MG63 (cell line): ENCODE measurements at places on chromosomes 1 and 21. TPM values are rescaled to one million over a fixed set of nuclear protein-coding genes. Genes with fewer than 3 reads are reported as not detected.

DNA sequence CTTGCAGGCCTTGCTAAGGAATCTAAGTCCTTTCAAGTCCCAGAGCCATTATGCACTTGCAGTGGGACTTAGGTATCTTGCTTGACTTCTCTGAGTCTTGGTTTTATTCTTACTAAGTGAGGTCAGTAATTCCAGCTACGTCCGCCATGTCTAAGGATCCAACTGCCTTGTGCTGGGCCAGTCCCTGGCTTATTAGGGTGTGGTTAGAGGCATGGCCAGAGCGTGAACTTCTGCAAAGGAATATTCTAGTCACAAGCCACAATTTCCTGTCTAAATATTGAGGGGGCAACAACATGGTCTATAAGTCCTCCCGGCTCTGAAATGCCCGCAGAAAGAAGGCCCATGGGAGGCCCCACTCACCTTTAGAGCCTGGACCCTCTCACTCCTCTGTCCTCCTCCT is 82.9 kb downstream of the TMEM53 start:
- DNase-seq = no peak

DNA sequence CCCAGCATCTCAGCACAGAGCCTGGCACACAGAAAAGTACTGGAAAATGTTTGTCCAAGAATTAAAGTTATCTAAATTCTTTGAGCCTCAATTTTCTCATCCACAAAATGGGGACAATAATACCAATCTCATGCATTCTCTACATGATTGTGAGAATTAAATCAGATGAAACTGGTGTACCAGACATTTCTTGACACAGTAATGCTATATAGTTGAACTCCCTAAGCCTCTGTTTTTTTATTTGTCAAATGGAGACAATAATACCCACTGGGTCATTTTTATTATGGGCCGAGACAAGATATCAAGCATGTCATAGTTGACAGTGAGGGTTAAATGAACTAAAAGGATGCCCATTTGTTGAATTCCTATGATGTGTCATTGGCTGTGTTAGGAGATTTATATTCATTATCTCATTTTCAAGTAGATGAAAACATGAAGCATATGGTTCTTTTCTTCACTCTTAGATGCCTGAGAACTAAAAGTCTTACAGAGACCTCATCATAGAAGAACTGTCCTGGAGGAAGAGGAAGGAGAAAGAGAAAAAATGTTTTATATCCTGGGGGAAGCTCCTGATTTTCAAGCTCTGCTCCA is 17.5 kb upstream of the OTUD3 start:
- no peak for DNase-seq

DNA sequence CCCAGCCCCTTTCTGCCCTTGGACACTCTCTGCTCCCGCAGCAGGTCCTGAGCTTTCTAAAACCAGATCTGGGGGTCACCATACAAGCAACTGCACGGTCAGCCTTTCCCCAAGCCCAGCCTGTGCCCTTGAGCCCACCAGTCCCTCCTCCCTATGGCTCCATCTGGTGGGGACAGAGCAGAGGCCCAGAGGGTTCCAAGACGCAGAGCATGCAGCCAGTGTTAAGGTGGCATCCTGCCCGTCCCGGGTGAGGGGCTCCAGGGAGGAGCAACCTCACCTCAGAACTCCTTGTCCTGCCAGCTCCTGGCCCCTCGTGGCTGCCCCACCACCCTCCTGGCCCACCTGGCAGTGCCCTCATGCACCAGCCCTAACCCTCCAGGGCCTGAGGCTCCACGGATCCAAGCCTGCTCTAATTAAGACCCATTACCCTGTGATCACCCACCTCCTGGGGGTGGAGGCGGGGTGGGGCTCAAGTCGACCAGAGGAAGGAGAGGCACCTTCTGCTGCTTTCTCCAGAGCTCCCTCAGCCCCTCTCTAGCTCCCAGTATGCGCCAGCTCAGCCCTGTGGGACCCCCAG is 8.5 kb downstream of the CHD5 start:
- DNase-seq = no peak

GRCh38 chr21:44390886-44391285 is 37.5 kb downstream of the TRPM2 start:
- no peak for DNase-seq

DNA sequence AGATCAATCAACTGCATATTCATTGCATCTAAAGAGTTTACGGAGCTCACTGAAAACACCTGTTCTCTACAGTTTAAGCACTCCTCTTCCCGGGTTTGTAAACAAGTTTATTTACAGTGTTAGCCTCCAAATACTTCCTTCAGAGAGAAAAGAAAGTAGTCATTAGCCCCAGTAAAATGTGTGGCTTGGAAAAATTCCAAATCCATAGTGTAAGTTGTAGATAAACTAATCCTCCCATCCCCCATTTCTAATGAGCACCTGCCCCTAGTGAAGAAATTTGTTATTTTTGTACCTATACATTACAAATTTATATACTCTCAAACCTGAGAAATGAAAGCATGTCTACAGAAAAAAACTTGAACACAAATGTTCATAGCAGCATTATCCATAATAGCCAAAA is 21.9 kb downstream of the PUM1 start:
- DNase-seq = no peak

DNA sequence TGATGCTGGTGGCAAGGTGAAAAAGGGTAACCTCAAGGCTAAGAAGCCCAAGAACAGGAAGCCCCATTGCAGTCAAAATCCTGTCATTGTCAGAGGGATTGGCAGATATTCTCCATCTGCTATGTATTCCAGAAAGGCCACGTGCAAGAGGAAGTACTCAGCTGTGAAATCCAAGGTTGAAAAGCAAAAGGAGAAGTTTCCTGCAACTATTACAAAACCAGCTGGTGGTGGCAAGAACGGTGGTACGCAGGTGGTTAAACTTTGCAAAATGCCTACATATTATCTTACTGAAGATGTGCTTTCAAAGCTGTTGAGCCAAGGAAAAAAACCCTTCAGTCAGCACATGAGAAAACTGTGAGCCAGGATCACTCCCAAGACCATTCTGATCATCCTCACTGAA is 13.7 kb upstream of the VPS45 start:
- no peak for DNase-seq

DNA sequence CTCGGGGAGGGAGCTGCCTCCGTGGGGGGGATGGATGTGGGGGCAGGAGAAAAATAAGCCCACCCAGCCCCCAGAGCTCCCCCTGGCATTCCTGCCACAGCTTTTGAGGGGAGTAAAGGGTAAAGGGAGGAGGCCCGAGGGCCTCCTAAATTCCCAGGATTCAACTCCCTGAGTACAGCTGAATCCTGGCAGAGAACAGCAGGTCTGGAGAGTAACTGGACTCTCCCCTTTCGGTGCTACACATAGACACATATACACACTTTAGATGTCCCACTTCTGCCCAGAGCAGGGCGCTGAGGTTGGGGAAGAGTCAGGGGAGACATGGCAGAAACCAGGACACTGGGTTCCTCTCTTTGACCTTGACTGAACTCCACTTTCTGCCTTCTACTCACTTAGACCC is 3.0 kb downstream of the KIRREL1 start:
- no peak for DNase-seq

GRCh38 chr1:90412563-90412962 is 304.5 kb downstream of the BARHL2 start:
- no peak for DNase-seq

DNA sequence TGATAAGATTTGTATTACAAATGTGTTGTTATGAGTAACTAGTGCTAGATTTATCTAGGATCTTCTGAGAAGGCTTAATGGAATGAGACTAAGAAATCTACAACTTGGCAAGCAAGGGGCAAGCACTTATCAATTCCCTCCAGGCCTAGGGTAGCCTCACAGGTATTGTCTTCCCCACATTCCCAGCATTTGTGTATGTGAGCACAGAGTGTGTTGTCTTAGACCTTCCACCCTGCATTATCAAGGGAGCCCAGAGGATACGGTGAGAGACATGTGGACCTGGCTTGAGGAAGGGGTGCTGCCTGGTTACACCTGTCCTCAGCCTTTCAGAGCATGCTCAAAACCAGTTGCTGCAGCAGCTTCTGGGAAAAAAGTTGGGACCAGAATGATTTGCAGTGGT is 327.2 kb downstream of the MRPL39 start:
- DNase-seq = no peak

GRCh38 chr1:40755067-40755466 is 28.5 kb upstream of the KCNQ4 start:
- DNase-seq = no peak

GRCh38 chr1:92343061-92343460 is 44.2 kb downstream of the RPAP2 start:
- DNase-seq = no peak

The CFAP107 gene
- not detected in 2 replicates for total RNA-seq

The ZNF593OS gene
- total RNA-seq = not detected in 2 replicates

The POU3F1 gene
- not detected in 2 replicates for total RNA-seq

The GOLT1A gene
- not detected in 2 replicates for total RNA-seq
